ENCODE measurements at places on chromosomes 5 and 9.

GRCh38 chr5:32059761-32060530 is 114.2 kb downstream of the GOLPH3 start:
- no peak for DNase-seq

GRCh38 chr5:101517795-101518194 is 614.7 kb upstream of the ST8SIA4 start:
- no peak for DNase-seq

GRCh38 chr5:153147891-153148623 is 342.4 kb upstream of the GRIA1 start:
- no peak for DNase-seq

- DNase-seq = no peak
Observed at GRCh38 chr9:78316166-78316892, 19.4 kb downstream of the PSAT1 start.

- no peak for DNase-seq
Observed at GRCh38 chr5:94192658-94193391, 425.6 kb downstream of the KIAA0825 start.

- DNase-seq = no peak
Observed at GRCh38 chr5:134609232-134609851, 23.3 kb downstream of the SAR1B start.

DNA sequence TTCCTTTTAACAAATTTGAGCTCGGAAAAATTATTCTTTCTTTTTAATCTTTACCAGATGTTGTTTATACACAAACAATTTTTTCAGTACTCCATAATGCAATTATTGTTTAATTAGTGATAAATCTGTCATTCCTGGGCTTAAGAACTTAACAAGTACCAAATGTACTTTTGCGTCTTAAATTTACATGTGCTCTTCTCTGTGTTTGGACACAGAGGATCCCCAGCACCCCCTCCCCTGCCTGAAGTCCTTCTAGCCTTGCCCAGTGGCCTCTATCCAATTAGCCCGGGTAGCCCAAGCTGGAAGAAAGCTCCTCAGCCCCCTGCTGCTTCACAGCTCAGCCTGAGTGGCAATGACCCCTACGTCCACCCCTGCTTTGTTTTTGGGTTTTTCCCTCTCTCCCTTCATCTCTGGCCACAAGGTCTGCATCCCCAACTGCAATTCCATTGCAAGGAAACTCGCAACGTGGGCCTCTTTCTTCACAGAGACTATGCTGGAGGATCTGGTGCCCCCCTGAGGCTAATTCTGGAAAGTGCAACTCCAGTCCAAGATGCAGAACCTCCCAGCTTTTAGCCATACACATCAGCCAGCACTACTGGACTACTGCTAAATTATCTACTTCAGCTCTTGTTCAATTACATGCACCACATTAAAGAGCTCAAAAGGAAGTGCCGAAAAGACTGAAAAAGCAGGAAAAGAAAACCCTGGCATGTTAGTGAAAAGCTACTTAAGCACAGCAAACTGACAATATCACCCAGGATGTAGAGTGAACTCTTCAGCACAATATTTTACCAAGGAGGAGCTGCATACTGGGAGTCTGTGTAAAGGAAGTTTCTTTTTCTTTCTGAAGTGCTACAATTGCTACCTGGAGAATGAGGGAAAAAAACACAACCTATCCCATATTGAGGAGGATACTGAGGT is 186.2 kb downstream of the FANCC start:
- DNase-seq = no peak

- no peak for DNase-seq
Observed at GRCh38 chr9:32703635-32704034, 68.2 kb upstream of the TAF1L start.

GRCh38 chr9:24602693-24603352 is 57.1 kb upstream of the IZUMO3 start:
- no peak for DNase-seq

DNA sequence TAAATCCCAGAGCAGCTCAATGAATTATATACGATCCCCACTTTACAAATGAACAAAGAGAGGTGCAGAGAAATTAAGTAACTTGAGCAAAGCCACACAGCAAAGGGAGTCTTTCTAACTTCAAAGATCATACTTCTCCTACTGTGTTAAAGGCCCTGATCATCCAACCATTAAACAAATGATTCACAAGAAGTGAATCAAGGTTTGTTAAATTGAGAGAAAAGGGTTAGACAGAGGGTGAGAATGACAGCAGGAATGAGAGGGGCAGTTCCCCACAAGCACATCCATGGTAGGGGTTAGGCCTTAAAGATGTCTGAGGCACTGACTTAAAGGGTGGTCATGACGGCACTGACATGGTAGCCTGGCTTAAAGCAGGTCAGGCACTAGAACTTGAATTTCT is 10.7 kb downstream of the IDNK start:
- no peak for DNase-seq

DNA sequence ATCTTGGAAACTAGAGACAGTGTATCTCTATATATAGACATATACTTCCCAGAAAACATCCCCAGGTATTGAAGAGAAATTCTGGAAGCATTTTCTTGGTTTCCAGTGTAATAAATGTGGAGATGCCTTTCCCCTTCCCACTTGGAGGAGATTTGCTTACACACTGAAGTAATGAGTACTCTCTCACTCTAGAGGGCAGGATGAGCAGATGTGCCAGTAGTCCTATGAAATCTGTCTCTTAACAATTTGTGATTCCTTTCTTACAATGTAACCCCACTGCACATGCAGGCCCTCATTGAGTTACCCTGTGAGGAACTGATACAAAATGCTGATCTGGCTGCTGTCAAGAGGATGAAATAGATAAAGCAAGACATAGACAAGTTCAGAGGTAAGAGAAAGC is 567.2 kb downstream of the SLCO4C1 start:
- DNase-seq = no peak

GRCh38 chr5:160442824-160443431 is 21.3 kb downstream of the PTTG1 start:
- no peak for DNase-seq

DNA sequence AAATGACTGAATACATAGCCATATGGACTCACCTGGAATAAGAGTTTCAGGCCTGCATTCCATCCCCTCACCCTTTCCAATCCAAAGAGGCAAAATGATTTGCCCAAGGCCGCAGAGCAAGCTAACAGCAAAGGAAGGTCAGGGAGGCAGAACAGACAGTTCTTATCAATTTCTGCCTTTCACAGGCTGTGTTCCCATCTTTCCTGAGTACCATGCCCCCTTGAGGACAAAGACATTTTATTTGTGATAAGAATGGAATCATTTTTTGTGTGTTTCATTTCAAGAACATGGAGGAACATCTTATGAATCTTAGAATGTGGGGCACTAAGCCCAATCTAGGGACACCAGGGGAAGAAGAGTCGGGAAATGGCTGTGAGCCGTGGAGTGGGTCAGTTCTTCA is 13.9 kb downstream of the LHFPL2 start:
- no peak for DNase-seq

GRCh38 chr5:143758750-143759149 is 53.2 kb upstream of the HMHB1 start:
- DNase-seq = no peak

DNA sequence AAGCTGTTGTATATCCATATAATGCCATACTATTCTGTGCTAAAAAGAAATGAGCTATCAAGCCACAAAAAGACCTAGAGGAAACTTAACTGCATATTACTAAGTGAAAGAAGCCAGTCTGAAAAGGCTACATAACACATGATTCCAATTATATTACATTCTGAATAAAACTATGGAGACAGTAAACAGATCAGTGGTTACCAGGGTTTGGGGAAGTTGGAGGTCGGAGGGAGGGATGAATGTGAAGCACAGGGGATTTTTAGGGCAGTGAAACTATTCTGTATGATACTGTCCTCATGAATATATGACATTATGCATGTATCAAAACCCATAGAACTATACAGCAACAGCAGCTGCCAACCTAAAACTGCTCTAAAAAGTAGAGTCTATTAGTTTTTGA is 5.6 kb upstream of the RFK start:
- DNase-seq = no peak

DNA sequence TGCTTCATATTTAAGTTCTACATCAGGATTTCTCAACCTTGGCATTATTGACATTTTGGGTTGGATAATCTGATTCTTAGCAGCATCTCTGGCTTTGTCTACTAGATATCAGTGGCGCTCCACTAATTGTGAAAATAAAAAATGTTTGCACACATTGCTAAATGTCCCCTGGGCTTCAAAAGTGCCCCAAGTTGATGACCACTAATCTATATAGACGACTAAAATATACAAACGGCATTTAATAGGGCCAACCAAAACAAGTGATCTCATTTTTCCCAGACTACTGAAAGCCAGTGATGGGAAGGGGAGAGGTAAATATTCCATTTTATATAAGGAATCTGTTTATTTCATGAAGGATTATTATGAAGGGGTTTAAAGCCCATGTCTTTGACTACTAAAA is 118.6 kb downstream of the HOMER1 start:
- DNase-seq = no peak

GRCh38 chr5:53116597-53116996 is 7.0 kb upstream of the MOCS2 start:
- no peak for DNase-seq

- no peak for DNase-seq
Observed at GRCh38 chr5:77921094-77921768, 145.1 kb upstream of the TBCA start.

DNA sequence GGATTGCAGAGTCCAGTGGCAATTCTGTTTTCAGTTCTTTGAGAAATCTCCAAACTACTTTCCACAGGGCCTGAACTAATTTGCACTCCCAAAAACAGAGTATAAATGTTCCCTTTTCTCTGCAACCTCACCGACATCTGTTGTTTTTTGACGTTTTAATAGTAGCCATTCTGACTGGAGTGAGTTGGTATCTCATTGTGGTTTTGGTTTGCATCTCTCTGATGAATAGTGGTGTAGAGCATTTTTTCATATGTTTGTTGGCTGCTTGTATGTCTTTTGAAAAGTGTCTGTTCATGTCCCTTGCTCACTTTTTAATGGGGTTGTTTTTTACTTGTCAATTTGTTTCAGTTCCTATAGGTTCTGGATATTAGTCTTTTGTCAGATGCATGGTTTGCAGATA is 72.6 kb downstream of the PALM2AKAP2 start:
- no peak for DNase-seq

DNA sequence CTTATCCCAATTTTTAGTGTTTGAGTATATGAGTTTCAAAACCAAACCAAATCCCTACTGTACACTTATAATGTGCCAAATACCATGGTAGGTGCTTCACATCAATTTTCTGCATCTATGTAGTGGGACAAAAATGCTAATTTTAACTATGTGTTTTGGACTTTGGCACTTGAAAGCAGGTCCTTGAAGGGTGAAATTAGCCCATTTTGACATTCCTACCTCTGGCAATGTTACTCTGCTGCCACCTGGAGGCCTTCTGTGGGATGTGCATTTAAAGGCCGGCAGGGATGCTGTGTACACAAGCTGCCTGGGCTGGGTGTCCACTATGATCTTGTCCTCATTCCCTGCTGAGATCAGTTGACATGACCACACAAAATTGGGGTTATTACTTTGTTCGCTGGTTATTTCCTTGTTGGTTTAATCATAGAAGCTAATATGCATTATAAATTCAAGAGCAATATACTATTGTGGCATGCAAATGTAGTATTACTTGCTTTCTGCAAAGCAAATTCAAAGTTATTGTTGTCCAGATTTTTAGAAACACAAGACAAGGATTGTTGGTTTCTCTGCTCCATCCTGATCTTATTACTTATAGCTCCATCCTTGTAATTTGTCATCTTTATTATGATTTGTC is 166.8 kb downstream of the ARHGEF28 start:
- DNase-seq = peak; percentile 30

DNA sequence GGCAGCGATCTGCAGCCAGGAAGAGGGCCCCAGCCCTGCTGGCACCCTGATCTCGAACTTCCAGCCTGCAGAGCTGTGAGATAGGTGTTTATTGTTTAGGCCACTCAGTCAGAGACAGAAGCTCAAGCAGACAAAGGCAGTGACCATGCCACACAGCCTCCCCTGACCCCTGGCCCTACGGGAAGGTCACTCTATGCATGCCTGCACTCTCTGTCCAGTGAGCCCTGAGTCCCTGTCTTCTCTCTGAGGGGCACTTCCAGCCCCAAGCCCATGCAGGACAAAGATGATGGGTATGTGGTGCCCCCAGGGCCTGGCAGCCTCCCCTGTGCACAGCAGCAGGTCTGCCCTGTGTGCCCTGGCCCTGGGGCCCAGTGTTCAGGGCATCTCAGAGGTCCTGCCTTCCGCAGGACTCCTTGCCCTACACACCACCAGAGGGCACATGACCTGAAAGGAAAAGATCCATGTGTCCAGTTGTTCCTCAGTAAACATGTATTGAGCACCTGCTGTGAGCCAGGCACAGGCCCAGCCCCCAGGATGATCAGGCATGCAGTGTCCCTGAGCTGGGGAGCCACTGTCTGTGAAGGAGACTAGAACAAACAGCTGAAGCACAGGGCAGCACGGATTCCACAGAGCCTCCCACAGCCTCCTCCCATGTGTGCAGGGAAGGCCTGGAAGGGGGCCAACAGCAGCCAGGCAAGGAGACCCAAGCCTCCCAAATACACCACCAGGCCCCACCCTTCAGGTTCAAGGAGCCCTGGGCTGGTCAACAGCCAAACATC is 109.3 kb downstream of the ATPSCKMT start:
- no peak for DNase-seq

- DNase-seq = peak; percentile 37
Observed at GRCh38 chr9:132169672-132170392, 8.0 kb downstream of the NTNG2 start.

GRCh38 chr5:62284946-62285891 is 20.8 kb upstream of the KIF2A start:
- peak; percentile 37 for DNase-seq

DNA sequence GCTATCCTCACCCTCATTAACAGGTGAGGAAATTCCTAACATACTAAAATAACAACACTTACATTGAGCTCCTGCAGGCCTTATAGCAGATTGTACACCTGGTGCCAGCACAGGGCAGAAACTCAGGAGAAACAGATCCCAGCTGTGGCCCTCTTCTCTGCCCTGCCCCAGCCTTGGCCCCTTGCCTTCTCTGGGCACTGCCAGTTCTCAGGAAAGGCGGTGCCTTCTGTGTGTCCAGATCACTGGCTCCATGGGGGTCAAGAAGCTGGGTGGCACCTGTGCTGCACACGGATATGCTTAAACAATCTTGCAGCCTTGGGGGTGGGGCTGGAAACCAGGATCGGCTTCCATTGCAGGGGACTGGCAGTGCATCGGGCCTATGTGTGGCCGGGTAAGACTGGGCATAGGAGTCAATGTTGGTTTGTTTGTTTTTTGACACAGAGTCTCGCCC is 19.3 kb downstream of the KYAT1 start:
- DNase-seq = no peak

GRCh38 chr9:131278702-131279111 is 2.4 kb upstream of the FAM78A start:
- DNase-seq = no peak

- no peak for DNase-seq
Observed at GRCh38 chr9:72982146-72982799, 29.4 kb upstream of the ALDH1A1 start.

GRCh38 chr5:131413605-131414559 is 150.0 kb downstream of the CDC42SE2 start:
- no peak for DNase-seq

GRCh38 chr9:77221431-77221830 is 44.1 kb downstream of the VPS13A start:
- no peak for DNase-seq

GRCh38 chr5:121797681-121798518 is 53.8 kb upstream of the FTMT start:
- no peak for DNase-seq

Data from activated T-helper 1 cell treated with anti-CD3 and anti-CD28 coated beads, Interleukin-2, amount 50 U/mL, for 16 hours (primary cell).